K562 (cell line): ENCODE measurements at places on chromosomes 7 and 10. TPM values are rescaled to one million over a fixed set of nuclear protein-coding genes. Genes with fewer than 3 reads are reported as not detected.

- DNase-seq, result no peak
- no peak overlapping the region for H3K4me3 ChIP-seq
- H3K36me3 ChIP-seq, result no peaks in the 10 kb centered on the region
- H3K27ac ChIP-seq, result no peak overlapping the region
- no peaks in the 10 kb centered on the region for H3K4me1 ChIP-seq
- no peaks in the 10 kb centered on the region for H3K27me3 ChIP-seq
Measured at GRCh38 chr10:23630885-23631284, 192.0 kb downstream of the OTUD1 start.

DNA sequence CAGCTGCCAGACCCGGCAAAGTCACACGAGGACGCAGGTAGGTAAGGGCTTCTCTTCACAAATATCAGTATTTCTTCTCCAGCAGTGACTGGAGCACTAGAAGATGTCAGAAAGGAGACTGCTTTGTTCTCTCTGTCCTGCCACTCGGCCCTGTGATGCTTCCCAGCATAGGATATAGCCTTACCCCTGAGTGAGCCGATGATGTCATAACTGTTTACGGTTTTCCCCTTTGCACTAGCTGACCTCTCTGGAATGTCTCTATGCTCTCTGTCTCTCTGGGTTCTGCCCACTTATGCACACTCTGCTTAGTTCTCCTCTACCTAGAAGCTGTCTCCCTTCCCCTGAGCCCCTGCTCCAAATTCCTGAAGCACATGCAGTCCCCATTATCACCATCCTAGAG lies 167.5 kb upstream of the PODXL start:
- no peaks in the 10 kb centered on the region for H3K36me3 ChIP-seq

DNA sequence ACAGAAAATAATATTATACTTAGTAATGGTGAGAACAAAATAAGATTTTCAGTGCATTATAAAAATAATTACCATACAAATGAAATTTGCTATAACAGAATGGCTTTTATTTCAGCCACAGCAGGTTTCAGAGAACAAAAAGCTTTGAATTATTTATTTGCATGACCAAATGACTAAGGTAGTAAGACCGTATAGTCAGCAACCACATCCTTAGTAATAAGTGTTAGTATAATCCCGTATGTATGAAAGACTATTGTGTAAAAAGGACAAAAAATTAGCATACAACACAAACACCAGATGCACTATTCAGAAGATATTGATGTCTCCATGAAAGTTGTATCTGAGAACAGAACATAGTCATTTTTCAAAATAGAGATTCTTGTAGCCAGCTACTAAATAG lies 12.2 kb downstream of the PDZD8 start:
- H3K4me3 ChIP-seq, result no peak overlapping the region
- no peak for DNase-seq
- H3K36me3 ChIP-seq, result peaks cover 10% of the 10 kb centered on the region; the same call in 2 of the 3 replicates
- no peak overlapping the region for H3K27ac ChIP-seq

DNA sequence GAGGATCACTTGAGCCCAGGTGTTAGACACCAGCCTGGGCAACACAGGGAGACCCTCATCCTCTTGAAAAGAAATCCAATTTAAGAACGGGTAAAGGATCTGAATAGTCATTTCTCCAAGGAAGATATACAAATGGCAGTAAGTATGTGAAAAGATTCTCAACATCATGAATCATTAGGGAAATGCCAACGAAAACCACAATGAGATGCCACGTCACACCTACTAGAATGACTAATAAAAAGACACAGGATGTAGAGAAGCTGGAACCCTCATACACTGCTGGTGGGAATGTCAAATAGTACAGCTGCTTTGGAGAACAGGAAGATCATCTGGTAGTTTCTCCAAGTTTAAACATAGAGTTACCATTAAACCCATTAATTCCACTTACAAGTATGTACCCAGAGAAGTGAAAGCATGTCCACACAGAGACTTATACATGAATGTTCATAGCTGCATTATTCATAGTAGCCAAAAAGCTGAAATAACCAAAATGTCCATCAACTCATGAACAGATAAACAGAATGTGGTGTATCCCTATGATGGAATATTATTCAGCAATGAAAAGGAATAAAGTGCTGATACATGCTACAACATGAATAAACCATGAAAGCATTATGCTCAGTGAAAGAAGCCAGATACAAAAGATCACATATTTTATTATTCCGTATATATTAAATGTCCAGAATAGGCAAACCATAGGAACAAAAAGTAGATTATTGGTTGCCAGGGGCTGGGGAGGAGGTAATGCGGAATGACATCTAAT lies 13.1 kb upstream of the ZMIZ2 start:
- H3K27me3 ChIP-seq, result no peaks in the 10 kb centered on the region
- no peak overlapping the region for H3K4me3 ChIP-seq
- H3K27ac ChIP-seq, result no peak overlapping the region

- peaks cover under 1% of the 10 kb centered on the region; the same call in 1 of the 2 replicates for H3K27me3 ChIP-seq
- peak; percentile 67 for DNase-seq
- H3K4me1 ChIP-seq, result no peaks in the 10 kb centered on the region
- H3K27ac ChIP-seq, result no peak overlapping the region
Measured at GRCh38 chr7:35424869-35425495, 171.1 kb upstream of the TBX20 start.

GRCh38 chr7:45196374-45196773 lies 38.8 kb downstream of the RAMP3 start:
- no peak for DNase-seq
- H3K4me3 ChIP-seq, result no peak overlapping the region
- H3K4me1 ChIP-seq, result no peaks in the 10 kb centered on the region

DNA sequence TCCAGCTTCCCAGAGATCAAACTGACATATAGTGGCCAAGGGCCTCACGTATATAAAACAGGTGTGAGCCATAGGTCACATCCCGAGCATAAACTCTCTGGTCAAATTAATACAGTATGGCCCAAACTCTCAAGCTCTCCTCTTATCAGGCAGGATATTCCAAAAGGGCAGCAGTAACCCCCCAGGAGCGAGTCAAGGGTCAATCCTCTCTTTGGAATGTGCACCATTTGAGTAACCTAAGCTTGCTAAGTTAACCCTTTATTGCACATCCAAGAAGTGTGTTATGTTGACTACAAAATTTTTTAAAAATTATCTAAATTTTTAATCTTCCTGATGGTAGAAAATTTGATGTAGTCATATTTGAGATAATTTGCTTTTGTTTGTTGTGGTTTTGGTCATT lies 4.5 kb upstream of the TRIM24 start:
- no peak overlapping the region for H3K4me3 ChIP-seq
- no peak for DNase-seq
- H3K27me3 ChIP-seq, result no peaks in the 10 kb centered on the region; the same call in 2 of the 3 replicates

DNA sequence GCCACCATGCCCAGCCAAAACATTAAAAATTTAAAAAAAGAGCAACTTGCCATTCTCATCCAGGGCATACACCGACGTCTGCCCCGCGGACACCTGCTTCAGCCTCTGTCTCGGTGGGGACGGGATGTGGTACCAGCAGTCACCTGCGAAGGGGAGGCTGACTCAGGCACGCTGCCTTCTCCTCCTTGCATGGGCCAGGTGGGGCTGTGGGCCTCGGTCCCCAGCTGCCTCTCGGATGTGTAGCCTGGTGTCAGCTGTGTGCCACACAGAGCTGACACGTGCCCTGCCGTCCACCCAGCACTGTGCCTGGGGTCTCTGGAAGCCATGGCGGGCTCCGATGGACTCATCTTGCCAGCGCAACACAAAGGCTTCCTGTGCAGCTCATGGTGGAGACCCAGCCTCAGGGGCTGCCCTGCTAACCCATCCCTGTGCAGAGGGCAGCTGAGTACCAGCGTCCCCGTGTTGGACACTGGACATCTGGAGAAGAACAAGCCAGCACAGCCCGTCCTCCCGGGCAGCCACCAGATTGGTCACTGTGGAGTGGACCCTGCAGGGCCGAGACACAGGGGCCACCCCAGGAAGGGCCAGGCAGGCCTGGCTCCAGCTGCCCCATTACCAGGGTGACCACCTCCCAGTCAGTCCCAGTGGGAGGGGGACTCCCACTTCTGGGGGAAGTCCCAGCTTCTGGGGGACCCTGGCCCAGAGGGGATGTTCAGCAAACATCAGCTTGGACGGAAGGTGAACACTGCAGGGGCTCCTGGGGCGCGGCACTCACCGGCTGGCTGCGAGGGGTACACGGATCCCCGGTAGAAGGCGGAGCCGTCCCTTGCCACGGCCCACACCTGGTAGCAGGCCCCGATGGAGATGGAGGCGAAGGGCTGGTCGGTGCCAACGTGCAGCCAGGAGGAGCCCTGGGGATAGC lies 10.6 kb downstream of the BHLHA15 start:
- H3K36me3 ChIP-seq, result no peaks in the 10 kb centered on the region
- H3K27me3 ChIP-seq, result peaks cover 38% of the 10 kb centered on the region
- H3K4me1 ChIP-seq, result peaks cover 11% of the 10 kb centered on the region; the same call in 1 of the 3 replicates

DNA sequence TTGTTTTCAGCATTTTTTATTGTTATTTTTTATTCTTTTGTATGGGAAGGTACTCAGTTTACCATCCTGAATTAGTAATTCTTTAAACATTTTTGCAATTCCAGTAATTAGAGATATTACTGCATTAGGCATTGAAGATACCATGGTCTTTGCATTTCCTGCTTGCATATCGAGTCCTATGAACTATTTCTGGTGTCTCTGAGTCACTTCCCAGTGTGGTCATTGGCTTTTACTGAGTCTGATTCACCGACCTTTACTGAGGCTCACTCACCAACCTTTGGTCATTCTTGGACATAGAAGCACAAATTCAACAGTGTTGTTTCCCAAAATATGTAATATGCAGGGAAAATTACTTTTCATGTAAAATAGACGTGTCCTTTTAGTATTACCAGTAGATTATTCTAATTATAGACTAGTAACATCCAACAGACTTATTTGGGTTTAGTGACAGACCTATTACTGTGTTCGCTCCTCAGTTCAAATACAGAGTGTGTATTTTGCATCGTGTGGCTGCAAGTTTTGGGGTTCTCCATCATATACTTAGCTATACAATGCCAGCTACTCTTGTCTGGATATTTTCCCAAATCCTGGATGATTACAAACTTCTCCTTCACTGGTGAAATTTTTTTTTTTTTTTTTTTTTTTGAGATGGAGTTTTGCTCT lies 180.7 kb upstream of the PRSS1 start:
- H3K27me3 ChIP-seq, result no peaks in the 10 kb centered on the region
- no peak overlapping the region for H3K4me3 ChIP-seq
- no peak overlapping the region for H3K27ac ChIP-seq

DNA sequence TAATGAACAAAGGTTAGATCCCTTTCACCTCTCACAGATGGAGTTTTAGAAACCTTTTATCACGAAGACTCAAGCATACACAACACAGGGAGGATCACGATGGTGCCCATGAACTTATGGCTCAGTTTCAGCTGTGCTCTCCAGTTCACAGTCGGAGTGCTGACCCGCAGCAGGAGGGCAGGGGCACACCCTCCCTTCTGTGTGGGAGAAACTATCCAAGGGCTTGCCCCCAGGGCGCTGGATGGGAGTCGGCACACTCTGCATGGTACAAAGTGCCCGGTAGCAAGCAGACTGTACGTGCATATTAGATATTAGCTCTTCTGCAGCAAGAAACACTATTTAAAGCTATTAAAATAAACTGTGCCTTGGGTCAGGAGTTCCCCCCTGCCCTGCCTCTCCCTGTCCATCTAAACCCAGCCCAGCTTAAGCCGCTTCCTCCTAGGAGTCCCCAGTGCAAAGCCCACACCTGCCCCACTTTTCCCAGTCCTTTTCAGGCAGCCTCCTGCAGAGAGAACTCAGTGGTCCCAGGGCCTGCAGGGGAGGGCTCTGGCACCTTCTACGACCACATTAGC lies 76.5 kb downstream of the CHST15 start:
- H3K4me3 ChIP-seq, result no peak overlapping the region
- H3K27me3 ChIP-seq, result no peaks in the 10 kb centered on the region
- no peaks in the 10 kb centered on the region for H3K36me3 ChIP-seq
- no peaks in the 10 kb centered on the region for H3K4me1 ChIP-seq
- no peak for DNase-seq

- H3K27ac ChIP-seq, result no peak overlapping the region
- H3K27me3 ChIP-seq, result no peaks in the 10 kb centered on the region
- DNase-seq, result no peak
- H3K4me1 ChIP-seq, result no peaks in the 10 kb centered on the region
- H3K4me3 ChIP-seq, result no peak overlapping the region
- peaks cover 62% of the 10 kb centered on the region; the same call in 2 of the 3 replicates for H3K36me3 ChIP-seq
Measured at GRCh38 chr10:1102831-1103230, 46.6 kb downstream of the WDR37 start.

- H3K36me3 ChIP-seq, result no peaks in the 10 kb centered on the region
- no peak overlapping the region for H3K4me3 ChIP-seq
- peaks cover 50% of the 10 kb centered on the region for H3K4me1 ChIP-seq
- no peaks in the 10 kb centered on the region for H3K27me3 ChIP-seq
- H3K27ac ChIP-seq, result 0 out of 3 replicates have a peak overlapping the region, but pooled peaks have one; percentile 3
Measured at GRCh38 chr7:107039199-107039900, 5.2 kb upstream of the PRKAR2B start.

DNA sequence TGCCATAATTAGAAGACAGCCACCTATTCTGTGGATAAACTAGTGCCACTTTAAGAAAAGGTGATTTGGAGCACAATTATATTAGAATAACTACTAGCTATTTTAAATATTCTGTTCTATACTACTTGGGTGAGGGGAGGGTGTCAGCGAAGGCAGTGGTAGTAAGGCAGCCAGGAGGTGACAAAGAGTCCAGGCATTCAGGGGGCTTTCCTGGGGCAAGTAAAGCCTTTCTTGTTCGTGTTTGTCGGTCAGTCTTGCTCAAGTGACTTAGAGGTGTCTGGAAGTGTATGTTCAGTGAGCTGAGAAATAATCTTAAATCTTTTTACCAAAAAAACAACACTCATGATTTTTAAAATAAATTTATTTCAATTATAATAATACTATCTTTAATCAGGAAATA lies 34.4 kb downstream of the ADD3 start:
- no peak overlapping the region for H3K4me3 ChIP-seq
- no peaks in the 10 kb centered on the region for H3K27me3 ChIP-seq
- H3K4me1 ChIP-seq, result no peaks in the 10 kb centered on the region
- H3K36me3 ChIP-seq, result no peaks in the 10 kb centered on the region
- no peak for DNase-seq

- no peak for DNase-seq
- no peak overlapping the region for H3K4me3 ChIP-seq
- no peak overlapping the region for H3K27ac ChIP-seq
- H3K36me3 ChIP-seq, result no peaks in the 10 kb centered on the region
- H3K27me3 ChIP-seq, result no peaks in the 10 kb centered on the region
Measured at GRCh38 chr7:29377718-29378117, 183.1 kb downstream of the CHN2 start.

GRCh38 chr7:158887594-158887993 lies 31.2 kb downstream of the DYNC2I1 start:
- H3K36me3 ChIP-seq, result peaks cover 68% of the 10 kb centered on the region
- DNase-seq, result no peak
- no peaks in the 10 kb centered on the region for H3K27me3 ChIP-seq

DNA sequence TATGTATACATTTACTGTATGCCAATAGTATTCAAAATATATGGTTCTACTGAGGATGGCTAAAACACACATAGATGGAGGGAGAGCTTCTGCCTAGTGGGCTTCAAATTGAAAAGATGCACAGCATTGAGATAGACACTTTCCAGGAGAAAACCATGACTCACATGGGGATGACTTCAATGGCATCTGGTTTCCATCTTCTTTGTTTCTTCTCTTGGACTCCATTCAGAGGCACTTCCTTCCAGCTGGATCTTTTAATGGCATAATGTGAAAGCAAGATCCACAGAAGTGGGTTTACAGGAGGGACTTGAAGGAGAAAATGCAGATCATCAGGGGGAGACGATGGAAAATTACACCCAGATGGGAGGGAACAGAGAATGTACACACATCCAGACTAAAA lies 84.9 kb downstream of the ZNF365 start:
- H3K4me1 ChIP-seq, result no peaks in the 10 kb centered on the region
- no peaks in the 10 kb centered on the region for H3K27me3 ChIP-seq
- H3K27ac ChIP-seq, result no peak overlapping the region
- no peak for DNase-seq
- H3K36me3 ChIP-seq, result no peaks in the 10 kb centered on the region

MSS51 gene
- 1.1 and 1.3 TPM in 2 replicates for total RNA-seq

PON2 gene
- total RNA-seq, result 14.6 and 16.7 TPM in 2 replicates

BMPER gene
- not detected in 2 replicates for total RNA-seq

SEMA3D gene
- 0.04 and 0.11 TPM in 2 replicates for total RNA-seq

GCK gene
- 0.11 and 0.22 TPM in 2 replicates for total RNA-seq

COL1A2 gene
- 5.5 and 8.2 TPM in 2 replicates for total RNA-seq

C10orf62 gene
- not detected in 2 replicates for total RNA-seq
